ENCODE measurements at places on chromosomes 16 and 17. TPM values are rescaled to one million over a fixed set of nuclear protein-coding genes. Genes with fewer than 3 reads are reported as not detected.

Gene CCL8
- not detected for total RNA-seq

Gene COA3
- total RNA-seq = 101 TPM

Gene TBC1D3
- total RNA-seq = not detected

Gene ZPBP2
- total RNA-seq = not detected

Gene TBC1D3C
- not detected for total RNA-seq

Gene ABR
- total RNA-seq = 248 TPM

Gene HOXB7
- not detected for total RNA-seq

Gene CCL14
- 25.0 TPM for total RNA-seq

Gene SPATA32
- total RNA-seq = not detected
